Smooth muscle cell of the brain vasculature (primary cell): ENCODE measurements at places on chromosomes 2 and 18.

GRCh38 chr2:239534581-239535412 lies 134.0 kb upstream of the HDAC4 start:
- DNase-seq, result no peak

DNA sequence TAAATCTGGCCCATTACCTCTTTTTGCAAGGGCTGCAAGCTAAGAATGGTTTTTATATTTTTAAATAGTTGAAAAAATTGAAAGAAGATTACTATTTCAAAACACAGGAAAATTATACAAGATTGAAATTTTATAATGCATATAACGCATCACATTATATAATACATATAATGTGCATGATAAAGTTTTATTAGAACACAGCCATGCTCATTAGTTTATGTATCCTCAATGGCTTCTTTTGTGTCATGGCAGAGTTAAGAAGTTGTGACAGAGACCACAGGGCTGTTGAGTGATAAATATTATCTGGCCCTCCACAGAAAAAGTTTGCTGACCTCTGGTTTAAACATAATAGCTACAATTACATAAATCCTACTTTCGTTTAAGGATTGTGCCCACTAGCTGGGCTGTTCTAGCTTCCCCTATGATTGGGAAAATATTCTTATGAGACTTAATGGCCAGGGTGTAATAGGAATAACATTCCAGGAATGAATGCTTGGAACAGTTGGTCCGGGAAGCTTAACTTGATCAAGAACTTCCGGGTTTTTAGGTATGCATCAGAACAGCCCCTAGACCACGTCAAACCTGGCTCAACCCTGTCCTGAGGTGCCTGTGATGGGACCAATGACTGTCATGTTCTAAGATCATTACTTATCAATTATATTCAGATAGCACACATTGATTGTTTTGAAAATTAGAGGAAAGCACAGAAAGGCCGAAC lies 98.7 kb upstream of the LPIN2 start:
- no peak for DNase-seq

DNA sequence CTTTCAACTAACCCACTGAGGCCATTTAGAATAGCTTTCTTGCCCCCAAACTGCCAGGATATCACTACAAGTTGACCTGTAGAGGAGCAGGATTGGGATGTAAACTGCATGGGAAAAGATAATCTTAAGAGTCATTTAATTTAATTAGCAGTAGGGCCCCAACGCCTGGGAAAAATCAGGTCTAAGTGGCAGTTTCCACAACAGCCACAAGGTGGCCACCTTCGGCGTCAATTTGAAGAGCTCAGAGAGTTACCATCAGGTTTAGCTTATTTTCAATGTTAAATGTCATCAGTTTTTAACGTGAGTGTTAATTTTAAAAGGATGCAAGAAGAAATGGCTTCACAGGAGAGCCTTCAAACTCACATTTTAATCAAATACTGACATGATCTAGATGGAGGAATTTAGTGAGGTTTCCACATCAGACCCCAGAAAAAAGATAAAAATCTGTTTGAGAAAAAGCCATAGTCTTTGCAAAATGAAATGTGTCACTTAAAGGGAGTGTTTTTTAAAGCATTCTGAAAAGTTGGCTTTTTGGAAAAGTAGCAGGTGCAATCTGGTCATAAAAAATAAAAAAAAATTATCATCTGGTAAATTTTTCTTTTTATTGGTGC lies 77.3 kb upstream of the UPP2 start:
- no peak for DNase-seq

DNA sequence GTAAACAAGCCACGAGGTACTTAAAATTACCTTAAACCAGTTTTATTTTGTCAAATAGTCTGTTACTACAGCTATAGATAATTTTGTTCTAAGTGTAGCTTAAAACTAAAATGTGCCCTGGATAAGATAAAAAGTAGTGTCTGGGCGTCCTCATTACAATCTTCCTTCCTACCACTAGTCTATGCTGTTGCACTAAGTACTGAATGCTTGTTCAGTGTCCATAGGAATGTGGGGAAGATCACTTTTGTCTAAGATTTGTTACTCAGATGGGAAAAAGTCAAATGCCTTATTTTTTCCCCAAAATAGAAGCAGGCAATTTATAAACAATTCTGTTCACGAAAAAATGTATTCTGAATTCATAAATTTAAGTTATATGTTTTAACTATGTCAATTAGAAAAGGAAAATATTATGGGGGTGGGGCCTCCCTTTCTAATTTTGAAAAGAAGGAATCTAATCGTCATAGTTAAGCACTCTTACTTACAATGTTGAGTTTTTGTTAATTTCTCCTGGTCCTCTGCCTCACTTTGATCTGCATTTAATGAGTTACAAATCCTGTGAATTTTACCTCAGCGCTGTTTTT lies 140.4 kb upstream of the VRK2 start:
- peak; percentile 10 for DNase-seq

- no peak for DNase-seq
Observed at GRCh38 chr2:133303150-133303549, 265.1 kb downstream of the NCKAP5 start.

GRCh38 chr2:228916416-228917090 lies 354.5 kb downstream of the PID1 start:
- DNase-seq, result no peak

DNA sequence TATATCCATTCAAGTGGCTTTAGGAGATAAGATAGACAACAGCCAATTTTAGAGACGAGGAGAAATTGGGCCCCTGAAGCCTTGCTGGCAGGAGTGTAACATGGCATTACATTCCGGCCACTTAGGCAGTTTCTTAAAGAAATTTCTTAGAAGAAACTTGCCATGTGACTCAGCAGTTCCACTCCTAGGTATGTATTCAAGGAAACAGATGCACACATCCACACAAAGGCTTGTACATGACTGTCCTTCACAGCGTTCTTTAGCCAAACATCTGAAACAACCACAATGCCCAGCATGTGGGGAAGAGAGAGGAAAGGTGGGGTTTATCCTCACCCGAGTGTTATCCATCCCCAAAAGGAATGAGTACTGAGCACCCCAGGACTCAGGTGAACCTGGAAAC lies 107.1 kb downstream of the NFATC1 start:
- no peak for DNase-seq

DNA sequence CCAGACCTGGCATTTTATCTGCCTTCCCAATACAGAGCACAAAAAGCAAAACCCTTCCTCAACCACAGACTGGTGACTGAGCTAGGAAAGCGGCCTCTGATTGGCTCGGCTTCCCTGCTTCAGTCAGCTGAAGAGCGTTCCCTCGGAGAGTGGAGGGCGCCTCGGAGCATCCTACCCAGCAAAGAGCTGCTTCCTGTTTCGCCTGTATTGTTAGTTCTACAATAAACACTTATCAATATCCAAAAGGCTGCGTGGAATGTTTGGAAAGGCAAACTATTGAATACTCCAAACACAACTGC lies 125.0 kb downstream of the CACNB4 start:
- DNase-seq, result no peak

GRCh38 chr2:240611601-240612210 lies 13.6 kb upstream of the GPR35 start:
- DNase-seq, result no peak

DNA sequence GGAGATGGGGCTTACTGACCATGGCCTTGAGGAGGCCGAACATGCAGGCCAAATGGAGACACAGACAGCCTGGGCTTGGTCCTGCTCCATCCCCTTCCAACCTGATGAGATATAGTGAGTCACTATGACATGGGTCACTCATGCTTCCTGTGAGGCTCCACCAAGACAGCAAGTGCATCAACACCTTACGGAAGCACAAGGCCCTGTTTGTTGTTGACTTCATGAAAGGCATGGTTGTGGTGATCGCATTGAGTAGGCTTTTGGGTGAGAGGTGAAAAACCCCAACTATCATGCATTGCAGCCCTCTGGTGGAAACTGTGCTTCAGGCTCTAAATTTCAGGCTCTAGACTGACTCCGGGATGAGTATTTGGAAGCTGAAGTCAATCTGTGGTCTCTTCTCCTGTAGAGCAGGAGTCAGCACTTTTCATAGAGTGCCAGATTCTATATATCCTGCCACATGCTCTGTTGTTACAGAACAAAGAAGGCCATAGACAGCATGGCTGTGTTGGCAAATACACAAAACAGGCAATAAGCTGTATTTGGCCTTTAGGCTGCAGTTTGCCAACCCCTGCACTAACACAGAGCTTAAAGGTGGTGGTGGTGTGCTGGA lies 10.1 kb downstream of the IL37 start:
- DNase-seq, result no peak

- DNase-seq, result no peak
Observed at GRCh38 chr2:7952046-7952745, 729.7 kb upstream of the ID2 start.

GRCh38 chr2:186467421-186467820 lies 18.6 kb upstream of the ZC3H15 start:
- no peak for DNase-seq

- DNase-seq, result no peak
Observed at GRCh38 chr2:126860385-126860784, 38.3 kb upstream of the TEX51 start.

GRCh38 chr2:23449413-23449812 lies 64.4 kb downstream of the KLHL29 start:
- DNase-seq, result no peak

DNA sequence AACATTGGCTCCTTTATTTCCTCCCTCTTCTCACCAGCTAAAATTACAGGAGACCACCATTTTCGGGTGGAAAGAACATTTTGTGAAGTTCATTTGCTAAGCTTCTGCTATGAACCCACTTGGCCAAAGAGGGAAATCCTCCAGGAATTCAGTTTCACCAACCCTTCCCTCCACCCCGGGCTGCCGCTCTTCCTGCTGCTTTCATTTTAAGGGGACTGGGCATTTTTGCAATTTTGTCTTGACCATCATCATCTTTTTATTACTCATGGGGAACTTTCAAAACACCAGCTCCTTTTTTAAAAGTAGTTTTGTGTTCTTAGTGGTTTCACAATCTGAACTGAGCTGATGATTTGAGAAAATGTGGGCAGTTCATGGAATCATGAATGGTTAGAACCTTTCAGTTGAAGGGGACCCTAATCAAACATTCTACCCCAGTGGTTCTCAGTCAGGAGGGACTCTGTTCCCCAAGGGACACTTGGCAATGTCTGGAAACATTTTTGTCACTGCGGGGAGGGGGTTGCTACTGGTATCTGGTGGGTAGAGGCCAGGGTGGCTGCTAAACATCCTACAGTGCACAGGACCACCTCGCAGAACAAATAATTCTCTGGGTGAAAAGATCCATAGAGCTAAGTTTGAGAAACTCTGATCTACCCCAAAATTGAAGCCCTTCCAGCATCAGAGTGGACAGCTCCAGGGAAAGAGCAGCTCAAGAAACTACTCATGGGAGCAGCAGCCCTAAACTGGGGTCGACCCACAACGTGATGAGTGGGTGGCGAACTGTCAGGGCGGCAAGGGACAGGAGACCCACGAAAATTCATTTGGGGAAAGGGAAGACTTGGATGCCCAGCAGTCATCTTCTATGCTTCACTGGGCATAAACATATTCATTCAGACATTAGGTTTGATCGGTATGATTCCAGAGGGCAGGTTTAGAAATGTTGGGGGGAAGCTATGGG lies 92.9 kb downstream of the ACKR3 start:
- no peak for DNase-seq

DNA sequence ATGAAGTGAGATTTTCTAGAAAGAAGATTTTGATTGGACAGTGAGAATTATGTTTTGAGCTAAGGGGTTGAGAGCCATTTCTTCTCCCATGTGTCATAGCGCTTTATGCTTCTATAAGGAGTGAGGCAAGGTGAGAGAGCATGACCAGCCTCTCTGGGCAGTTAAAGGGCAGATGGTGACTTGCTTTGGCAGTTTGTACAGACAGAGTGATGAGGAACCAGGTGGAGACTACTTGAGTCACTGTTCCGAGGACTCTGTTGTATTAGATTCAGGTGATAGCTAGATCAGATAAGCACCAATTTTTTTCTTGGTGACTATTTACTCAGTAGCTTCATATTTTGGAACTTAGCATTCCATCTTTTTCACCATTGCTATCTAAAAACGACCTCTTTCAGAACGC lies 4.5 kb downstream of the CRIM1 start:
- DNase-seq, result no peak

DNA sequence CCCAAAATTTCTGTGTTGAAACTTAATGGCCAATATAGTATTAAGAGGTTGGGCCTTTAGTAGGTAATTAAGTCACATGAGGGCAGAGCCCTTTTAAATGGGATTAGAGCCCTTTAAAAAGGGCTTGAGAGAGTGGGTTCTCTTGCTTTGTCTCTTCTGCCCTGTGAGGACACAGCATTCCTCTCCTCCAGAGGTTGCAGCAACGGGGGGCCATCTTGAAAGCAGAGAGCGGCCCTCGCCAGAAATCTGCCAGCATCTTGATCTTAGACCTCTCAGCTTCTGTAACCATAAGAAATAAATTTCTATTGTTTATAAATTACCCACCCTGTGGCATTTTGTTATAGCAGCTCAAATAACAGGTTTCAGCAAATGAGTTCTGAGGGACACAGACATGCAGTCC lies 305.0 kb upstream of the LRP1B start:
- DNase-seq, result peak; percentile 4

GRCh38 chr2:20190876-20191713 lies 33.8 kb downstream of the SDC1 start:
- no peak for DNase-seq

DNA sequence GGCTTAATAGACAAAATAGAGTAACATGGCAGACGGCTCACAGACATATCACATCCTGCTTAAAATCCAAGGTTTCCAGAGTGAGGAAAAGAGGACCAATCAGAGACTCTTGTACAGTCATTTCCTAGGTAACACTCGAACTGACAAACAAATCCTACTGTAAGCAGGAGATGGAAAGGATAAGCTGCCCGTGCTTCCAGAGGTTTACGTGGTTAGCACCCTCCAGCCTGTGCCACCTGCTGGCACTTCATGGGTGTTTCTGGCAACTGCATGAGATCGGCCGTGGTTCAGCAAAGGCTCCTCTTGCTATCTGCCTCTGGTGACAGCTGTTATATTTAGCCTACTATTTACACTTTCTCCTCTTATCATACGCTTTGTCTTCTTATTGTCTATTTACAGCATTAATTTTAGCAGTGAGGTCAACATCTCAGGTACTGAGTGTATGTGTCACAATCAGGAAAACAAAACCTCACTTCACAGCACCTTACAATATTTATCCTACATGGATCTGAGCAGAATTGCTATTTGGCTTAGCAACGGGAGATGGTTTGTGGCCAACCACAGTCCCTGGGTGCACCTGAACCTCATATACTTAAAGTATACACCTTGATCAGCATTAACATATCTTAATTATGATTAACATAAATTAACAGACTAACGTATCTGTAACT lies 226.9 kb downstream of the TMEM163 start:
- DNase-seq, result no peak

DNA sequence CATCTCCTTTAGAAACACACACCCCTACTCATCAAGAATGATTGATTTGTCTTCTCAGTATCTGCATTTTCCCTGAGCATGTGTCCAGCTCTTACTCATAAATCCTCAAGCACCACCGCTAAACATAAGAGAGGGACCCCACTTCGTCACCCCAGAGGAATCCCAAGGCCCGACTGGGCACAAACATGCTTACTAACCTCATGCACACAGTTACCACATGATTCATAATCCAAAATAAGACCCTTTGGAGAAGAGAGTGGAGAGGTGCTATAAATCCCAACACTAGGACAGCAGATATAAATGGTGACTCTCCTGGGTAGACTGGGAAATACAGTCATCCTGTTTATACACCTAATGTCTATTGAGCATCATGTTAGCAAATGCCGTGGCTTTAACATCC lies 843.2 kb upstream of the ID2 start:
- DNase-seq, result no peak

GRCh38 chr2:227180770-227181169 lies 16.3 kb downstream of the COL4A3 start:
- no peak for DNase-seq

GRCh38 chr2:100137318-100137717 lies 5.1 kb downstream of the AFF3 start:
- DNase-seq, result no peak

- DNase-seq, result no peak
Observed at GRCh38 chr18:8747440-8747937, 42.1 kb downstream of the MTCL1 start.
